Heart right ventricle (tissue), 16 donors: ENCODE measurements at places on chromosomes 6 and 20.

DNA sequence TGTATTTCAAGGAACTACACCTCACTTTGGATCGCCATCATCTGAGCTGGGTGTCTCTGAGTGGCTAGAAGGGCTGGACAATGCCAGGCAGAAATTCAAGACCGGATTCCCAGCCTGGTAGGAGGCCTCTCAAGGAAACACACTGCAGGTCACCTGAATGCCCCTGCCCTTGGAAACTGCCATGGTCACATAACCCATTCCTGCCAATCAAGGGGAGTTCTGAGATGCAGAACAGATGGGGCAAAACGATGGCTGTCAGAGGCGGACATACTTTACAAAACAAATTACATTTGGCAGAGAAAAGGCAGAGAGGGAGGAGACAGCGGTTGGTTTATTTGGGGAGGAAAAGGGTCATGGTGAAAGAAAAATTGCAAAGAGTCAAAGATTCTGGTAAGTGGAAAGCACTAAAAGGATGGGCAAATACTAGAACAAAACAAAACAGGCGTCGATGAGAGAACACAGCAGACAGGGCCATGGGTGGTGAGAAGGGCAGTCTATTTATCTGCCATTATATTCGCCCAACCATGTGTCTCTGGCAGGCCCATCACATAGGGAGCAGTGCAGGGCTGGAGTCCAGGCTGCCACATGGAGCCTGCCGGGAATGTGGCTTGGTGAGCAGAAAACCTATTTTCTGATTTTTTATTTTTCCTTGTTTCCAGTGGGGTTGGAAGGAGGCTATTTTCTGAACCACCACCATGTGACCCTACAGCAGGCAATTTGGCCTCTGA is 13.5 kb downstream of the BEND3 start:
- no peaks in the 10 kb centered on the region for H3K36me3 ChIP-seq
- H3K4me3 ChIP-seq = no peak overlapping the region
- no peaks in the 10 kb centered on the region for H3K27me3 ChIP-seq
- H3K27ac ChIP-seq = no peak overlapping the region

GRCh38 chr20:40049854-40050253 is 639.2 kb downstream of the MAFB start:
- H3K4me3 ChIP-seq = no peak overlapping the region
- H3K27me3 ChIP-seq = no peaks in the 10 kb centered on the region
- no peak for DNase-seq
- H3K27ac ChIP-seq = no peak overlapping the region

GRCh38 chr6:39910744-39911143 is 23.5 kb downstream of the MOCS1 start:
- no peak overlapping the region for H3K4me3 ChIP-seq
- no peak overlapping the region for H3K27ac ChIP-seq
- H3K4me1 ChIP-seq = no peaks in the 10 kb centered on the region

DNA sequence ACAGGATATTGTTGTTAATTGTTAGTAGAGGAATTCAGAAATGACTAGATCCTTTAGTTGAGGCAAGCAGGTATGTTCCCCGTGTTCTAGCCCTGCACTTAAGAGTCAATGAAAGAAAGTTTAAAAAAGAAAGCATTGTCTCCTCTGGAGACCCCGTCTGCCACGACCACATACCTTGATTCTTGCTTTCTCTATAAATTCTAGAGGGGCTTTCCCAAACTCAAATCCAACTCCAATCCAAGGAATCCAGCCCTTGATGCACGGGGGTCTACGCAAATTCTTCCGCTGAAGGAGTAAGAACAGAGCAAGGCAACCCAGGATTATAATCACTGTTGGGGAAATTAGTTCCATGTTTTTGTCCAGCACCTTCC is 401 bp downstream of the CYP39A1 start:
- peaks cover 21% of the 10 kb centered on the region for H3K4me1 ChIP-seq
- peak overlapping the region; percentile 89 for H3K27ac ChIP-seq
- H3K27me3 ChIP-seq = no peaks in the 10 kb centered on the region

GRCh38 chr6:167485186-167485978 is 160.5 kb downstream of the TTLL2 start:
- no peaks in the 10 kb centered on the region for H3K36me3 ChIP-seq
- DNase-seq = peak; percentile 65
- H3K4me1 ChIP-seq = peaks cover 13% of the 10 kb centered on the region

DNA sequence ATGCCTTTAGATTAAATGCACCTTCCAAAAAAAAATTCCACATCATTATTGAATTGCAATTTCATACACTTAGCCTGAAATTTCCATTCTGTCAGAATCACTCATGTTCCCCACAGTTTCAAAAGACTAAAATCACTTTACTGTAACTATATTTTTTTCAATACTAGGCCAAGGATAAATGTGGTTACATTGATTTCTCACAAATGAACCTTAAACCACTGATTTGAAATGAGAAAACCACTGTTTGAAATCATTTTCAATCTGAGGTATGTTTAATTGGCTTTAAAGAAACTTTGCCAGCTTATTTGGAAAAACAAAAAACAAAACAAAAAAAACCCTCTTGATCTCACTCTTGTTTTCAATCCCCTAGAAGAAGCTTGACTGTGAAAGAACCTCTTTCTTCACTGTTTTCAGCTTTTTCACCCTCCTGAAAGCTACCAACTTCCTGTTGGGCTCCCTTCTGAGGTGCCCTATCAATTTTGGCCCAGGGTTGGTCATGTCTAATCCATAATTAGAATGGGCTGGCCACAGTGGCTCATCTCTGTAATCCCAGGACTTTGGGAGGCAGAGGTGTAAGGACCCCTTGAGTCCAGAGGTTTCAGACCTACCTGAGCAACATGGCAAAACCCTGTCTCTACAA is 242.5 kb downstream of the ADGRG6 start:
- H3K27me3 ChIP-seq = no peaks in the 10 kb centered on the region
- no peak overlapping the region for H3K4me3 ChIP-seq
- no peak for DNase-seq
- H3K36me3 ChIP-seq = no peaks in the 10 kb centered on the region
- no peaks in the 10 kb centered on the region for H3K4me1 ChIP-seq

GRCh38 chr6:85726206-85726605 is 83.5 kb upstream of the SYNCRIP start:
- H3K27ac ChIP-seq = no peak overlapping the region
- H3K4me3 ChIP-seq = no peak overlapping the region
- H3K4me1 ChIP-seq = no peaks in the 10 kb centered on the region
- no peak for DNase-seq

GRCh38 chr20:5781798-5782750 is 31.9 kb downstream of the SHLD1 start:
- H3K4me1 ChIP-seq = peaks cover 9% of the 10 kb centered on the region
- no peak overlapping the region for H3K27ac ChIP-seq
- no peak overlapping the region for H3K4me3 ChIP-seq
- H3K36me3 ChIP-seq = peaks cover 14% of the 10 kb centered on the region

GRCh38 chr6:89379281-89379680 is 26.8 kb upstream of the UBE2J1 start:
- DNase-seq = no peak
- peak overlapping the region; percentile 40 for H3K27ac ChIP-seq

- no peak for DNase-seq
- H3K27me3 ChIP-seq = no peaks in the 10 kb centered on the region
- H3K27ac ChIP-seq = no peak overlapping the region
- H3K4me3 ChIP-seq = no peak overlapping the region
- no peaks in the 10 kb centered on the region for H3K4me1 ChIP-seq
These were observed 272.9 kb downstream of the SMOC2 start for GRCh38 chr6:168713839-168714238.

- H3K36me3 ChIP-seq = no peaks in the 10 kb centered on the region
- H3K4me3 ChIP-seq = no peak overlapping the region
- H3K27me3 ChIP-seq = no peaks in the 10 kb centered on the region
- H3K27ac ChIP-seq = no peak overlapping the region
- no peak for DNase-seq
These were observed 15.6 kb upstream of the NELFCD start for GRCh38 chr20:58965270-58966064.

DNA sequence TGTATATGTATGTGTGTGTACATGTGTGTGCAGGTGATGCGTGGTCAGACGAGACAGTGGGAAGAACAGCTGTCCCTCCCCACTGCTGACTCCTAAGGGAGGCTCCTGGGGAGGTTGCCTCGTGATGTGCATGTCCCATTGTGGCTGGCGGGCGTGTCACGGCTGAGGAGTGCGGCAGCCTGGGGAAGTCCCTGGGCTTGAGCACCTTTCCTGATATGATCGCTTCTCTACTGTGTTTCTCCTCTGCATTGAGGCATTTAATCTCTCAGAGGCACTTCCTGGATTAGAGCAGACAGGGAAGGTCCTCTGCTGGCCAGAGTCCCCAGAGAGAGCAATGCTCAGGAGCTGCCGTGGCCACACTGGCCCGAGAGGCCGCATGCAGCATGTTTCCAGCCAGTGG is 11.4 kb downstream of the NPBWR2 start:
- H3K27me3 ChIP-seq = peaks cover 26% of the 10 kb centered on the region
- H3K36me3 ChIP-seq = no peaks in the 10 kb centered on the region
- no peak overlapping the region for H3K27ac ChIP-seq

DNA sequence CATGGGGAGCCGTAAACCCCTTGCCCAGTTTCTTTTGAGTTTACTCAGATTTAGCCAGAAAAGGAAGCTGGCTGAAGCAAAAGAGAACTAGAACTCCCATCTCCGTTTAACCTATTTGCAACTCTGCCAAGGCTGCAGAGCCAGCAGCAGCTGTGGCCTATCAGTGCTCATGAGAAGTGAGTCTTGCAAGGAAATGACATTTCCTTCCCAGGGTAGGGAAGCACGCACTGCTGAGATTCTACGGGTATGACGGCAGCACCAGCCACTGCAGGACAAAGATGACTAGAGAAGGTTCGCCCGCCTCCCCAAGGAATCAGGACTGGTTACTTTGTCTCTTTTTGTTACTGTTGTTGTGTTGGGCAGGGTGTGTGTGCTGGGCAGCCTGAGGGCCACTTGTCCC is 47.6 kb downstream of the PPP1R3G start:
- no peaks in the 10 kb centered on the region for H3K36me3 ChIP-seq
- peaks cover 10% of the 10 kb centered on the region for H3K4me1 ChIP-seq
- peak overlapping the region; percentile 43 for H3K4me3 ChIP-seq
- peak; percentile 57 for DNase-seq
- H3K27me3 ChIP-seq = no peaks in the 10 kb centered on the region
- H3K27ac ChIP-seq = peak overlapping the region; percentile 67

GRCh38 chr6:128494440-128494839 is 26.0 kb downstream of the PTPRK start:
- H3K36me3 ChIP-seq = no peaks in the 10 kb centered on the region
- H3K4me1 ChIP-seq = peaks cover 64% of the 10 kb centered on the region
- H3K27me3 ChIP-seq = no peaks in the 10 kb centered on the region
- peak overlapping the region; percentile 10 for H3K4me3 ChIP-seq
- DNase-seq = no peak
- no peak overlapping the region for H3K27ac ChIP-seq

DNA sequence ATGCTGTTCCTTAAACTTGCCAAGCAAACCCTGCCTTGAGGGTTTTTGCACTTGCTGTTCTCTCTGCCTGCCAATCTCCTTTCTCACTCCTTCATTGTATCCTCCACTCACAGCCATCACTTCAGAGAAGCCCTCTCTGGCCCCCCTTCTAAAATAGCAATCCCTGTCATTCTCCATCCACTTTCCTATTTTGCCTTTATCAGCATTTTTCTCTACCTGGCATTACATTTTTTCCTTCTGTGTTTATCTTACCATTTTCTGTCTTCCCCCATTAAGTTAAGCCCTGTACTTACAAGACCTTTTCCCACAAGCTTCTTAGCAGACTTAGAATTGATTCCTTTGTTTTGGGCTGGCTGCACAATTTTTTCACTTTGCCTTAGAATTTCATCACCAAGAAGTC is 26.6 kb upstream of the TNFRSF21 start:
- no peaks in the 10 kb centered on the region for H3K36me3 ChIP-seq
- peaks cover 7% of the 10 kb centered on the region for H3K4me1 ChIP-seq
- H3K27me3 ChIP-seq = no peaks in the 10 kb centered on the region

GRCh38 chr6:170383466-170384035 is 77.0 kb downstream of the FAM120B start:
- H3K27me3 ChIP-seq = no peaks in the 10 kb centered on the region
- peaks cover 23% of the 10 kb centered on the region for H3K36me3 ChIP-seq
- DNase-seq = no peak
- H3K4me1 ChIP-seq = no peaks in the 10 kb centered on the region
- H3K27ac ChIP-seq = no peak overlapping the region
- no peak overlapping the region for H3K4me3 ChIP-seq

DNA sequence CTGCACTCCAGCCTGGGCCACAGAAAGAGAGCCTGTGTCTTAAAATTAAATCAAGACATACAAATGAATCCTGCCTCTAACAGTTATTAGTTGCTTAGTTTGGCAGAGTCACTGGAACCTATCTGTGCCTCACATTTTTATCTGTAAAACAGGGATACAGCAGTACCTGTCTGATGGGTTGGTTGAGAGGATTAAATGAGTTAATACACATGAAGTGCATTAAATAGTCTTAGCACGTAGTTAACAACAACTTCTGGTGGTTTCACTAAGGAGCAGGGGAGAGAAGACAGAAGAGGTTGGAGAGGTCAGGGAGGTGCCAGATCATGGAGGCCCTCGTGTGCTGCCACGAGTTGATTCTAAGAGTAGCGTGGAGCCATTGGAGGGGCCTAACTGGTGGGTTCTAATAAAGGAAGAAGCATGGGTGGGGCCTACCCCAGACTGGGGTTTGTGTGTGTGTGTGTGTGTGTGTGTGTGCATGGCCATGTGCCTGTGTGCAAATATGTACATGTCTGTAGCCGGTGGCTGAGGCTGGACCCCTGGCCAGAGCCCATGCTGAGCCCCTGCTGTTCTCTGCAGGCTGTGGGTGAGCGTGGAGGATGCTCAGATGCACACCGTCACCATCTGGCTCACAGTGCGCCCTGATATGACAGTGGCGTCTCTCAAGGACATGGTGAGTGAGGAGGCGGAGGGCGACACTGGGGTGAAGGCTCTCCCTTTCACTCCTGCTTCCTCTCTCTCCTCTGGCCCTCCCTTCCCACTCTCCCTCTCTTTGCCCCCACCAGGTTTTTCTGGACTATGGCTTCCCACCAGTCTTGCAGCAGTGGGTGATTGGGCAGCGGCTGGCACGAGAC is 9.1 kb downstream of the RBCK1 start:
- H3K36me3 ChIP-seq = peaks cover 56% of the 10 kb centered on the region
- no peaks in the 10 kb centered on the region for H3K27me3 ChIP-seq
- no peak overlapping the region for H3K4me3 ChIP-seq
- H3K4me1 ChIP-seq = no peaks in the 10 kb centered on the region
- H3K27ac ChIP-seq = no peak overlapping the region
- DNase-seq = no peak

GRCh38 chr6:143844006-143844405 is 868 bp downstream of the LTV1 start:
- peaks cover 6% of the 10 kb centered on the region for H3K4me1 ChIP-seq
- no peak overlapping the region for H3K27ac ChIP-seq
- H3K36me3 ChIP-seq = no peaks in the 10 kb centered on the region
- no peaks in the 10 kb centered on the region for H3K27me3 ChIP-seq

- H3K36me3 ChIP-seq = no peaks in the 10 kb centered on the region
- no peak within 1 kb of the TSS for H3K4me3 ChIP-seq
- H3K27ac ChIP-seq = peak within 1 kb of the TSS; percentile 48
- no peaks in the 10 kb centered on the region for H3K27me3 ChIP-seq
- H3K4me1 ChIP-seq = peaks cover 14% of the 10 kb centered on the region
These were observed at the start of gene FRK for GRCh38 chr6:116060572-116061283. TSS of gene FRK (minus strand) at chr6:116060891. CDS start at chr6:116060311, 580 bp downstream.

DNA sequence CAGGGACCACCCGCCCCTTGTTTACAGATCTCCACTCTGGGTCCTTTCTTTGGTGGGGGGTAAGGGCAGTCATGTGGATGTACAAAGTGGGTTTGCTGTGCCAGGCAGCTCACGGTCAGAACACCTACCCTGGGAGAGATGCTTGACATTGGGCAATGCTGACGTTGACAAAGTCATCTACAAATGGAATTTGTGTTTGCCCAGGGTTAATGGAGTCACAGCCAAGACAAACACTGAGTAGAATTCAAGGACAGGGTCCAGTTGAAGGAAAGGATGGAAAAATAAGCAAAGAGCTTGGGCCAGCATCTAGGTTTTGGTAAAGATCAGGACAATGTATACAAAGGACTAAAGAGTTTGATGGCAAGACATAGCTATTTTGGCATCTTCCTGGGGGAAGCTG is 54.7 kb downstream of the MOCS1 start:
- no peak for DNase-seq
- H3K4me1 ChIP-seq = no peaks in the 10 kb centered on the region
- no peak overlapping the region for H3K4me3 ChIP-seq
- no peak overlapping the region for H3K27ac ChIP-seq
- peaks cover 5% of the 10 kb centered on the region for H3K36me3 ChIP-seq
